ENCODE measurements at places on chromosomes 16 and 17.

DNA sequence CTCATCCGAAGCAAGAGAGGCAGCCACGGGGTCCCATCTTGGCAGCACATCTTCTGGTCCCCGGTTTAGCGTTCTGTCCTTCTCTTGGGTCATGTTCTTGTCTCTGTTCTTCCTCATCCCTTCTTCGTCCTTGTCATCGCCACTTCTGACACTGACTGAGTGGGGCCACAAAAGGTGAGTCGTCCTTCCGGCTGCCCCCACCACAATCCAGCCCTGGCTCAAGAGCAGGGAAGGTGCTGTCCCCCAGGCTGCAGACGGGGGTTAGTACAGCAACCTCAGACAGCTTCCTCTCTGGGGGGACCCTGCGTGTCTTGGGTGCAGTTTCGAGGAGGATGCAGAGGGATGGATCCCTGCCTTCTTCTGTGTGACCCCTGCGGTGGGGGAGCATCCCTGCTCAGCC lies 21.8 kb downstream of the NAA60 start:
- no peak for DNase-seq

DNA sequence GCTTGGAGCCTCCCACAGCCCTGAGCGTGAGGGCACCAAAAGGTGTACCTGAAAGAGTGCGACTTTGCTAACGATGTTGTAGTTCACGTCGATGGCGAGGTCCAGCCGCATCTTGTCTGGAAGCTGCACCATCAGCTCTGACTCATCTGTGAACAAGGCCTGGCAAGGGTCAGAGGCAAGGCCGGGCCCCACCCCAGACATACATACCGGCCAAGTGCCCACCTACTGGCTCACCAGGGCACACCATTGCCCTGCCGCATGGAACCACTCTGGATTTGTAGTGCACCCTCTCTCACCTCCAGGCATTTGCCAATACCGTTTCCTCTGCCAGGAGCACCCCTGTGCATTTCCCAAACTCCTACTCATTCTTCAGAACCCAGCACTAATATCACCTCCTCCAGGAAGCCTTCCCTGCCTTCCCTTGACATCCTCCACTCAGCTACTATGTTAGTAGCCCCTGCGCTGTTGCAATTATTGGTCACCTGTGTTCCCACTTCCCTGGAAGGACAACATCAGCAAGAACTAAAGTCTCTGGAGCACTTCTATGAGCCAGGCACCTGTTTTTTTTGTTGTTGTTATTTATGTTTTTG lies 69.4 kb downstream of the CNGB1 start:
- no peak for DNase-seq

DNA sequence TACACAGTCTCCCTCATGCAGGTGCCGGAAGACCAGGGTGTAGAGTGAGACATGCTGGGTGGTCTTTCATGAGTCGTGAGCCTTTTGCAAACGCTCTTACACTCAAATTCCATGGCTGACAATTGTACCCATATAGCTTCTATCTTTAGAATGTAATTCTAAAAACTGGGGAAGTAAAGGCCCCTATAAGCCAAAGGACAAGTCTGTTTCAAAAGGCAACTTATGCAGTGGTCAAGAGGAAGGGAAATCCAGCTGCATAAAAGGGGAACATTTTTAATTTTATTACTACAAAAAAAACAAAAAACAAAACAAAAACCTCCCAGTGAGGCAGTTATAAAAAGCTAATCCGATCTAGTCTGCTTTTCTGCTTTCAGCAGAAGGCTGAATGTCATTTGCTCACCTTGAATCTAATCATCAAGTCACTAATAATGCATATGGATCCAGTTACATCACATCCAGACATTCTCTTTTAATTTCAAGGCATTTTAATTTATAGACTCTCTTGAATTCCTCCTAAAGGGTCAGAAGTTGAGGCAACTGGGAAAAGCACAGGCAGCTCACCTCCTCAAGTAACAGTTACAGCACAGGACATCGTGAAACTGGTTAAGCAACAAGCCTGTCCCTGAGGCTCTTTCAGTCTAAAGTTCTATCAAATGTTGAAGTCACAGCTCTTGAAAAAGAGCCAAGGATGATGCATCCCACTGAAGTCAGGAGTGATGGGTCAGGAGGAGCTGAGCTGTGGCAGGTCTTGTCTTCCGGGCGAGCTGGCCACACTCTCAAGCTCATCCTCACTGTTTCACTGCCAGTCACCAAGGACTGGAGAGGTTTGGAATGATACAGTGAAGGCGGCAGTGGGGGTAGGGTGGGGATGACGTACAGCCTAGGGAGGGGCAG lies 99.7 kb downstream of the VPS53 start:
- DNase-seq = no peak

DNA sequence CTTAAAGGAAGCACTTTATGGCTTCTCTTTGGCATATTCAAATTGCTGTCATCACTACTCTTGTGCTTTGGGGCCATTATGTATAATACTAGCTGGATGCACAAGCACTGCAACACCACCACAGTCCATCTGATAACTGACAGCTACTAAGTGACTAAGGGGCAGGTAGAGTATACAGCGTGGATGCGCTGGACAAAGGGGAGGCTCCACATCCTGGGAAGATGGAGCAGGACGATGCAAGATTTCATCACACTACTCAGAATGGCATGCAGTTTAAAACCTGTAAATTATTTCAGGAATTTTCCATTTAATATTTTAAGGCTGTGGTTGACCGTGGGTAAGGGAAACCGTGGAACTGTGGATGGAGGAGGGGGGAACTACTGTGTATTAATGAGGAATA lies 25.0 kb downstream of the MPRIP start:
- DNase-seq = peak; percentile 6

DNA sequence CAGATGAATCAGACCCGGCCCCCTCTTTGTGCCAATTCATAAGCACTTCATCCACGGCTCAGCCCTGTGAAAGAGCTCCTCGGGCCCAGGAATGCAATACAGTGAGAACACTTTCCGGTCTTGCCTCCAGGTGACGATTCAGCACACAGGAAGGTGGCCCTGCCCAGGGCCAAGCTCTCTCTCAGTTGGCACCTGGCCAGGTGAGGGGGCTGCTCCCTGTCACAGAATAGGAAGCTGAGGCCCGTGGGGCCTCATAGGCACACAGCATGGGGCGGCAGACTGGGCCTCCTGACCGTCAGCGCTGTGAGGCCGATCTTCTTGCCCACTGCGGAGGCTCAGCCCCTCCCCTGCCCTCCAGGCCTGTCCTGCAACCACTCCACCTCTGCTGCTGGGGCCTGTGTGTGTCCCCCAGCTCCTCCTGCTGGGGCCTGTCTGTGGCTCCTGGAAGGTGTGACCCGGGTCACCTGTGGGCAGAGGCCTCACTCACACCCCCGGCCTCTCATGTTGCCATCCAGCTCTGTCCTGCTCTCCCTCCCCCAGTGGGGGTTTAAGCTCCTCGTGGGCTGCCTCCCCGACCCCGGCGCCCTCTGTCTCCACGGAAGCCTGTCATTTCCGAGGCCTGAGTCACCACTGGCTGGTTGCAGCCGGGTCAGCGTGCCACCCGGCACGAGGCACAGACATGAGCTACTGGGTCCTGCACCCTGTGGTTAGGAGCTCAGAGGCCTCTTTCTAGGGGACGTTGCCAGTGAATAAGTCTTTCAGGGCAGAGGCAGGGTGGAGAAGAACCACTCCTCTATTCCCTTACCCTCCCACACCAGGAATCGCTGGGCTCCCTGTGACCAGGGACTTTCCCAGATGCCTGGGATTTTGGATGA lies 114.4 kb downstream of the SEC14L1 start:
- DNase-seq = peak; percentile 87

GRCh38 chr17:33864758-33865229 lies 390.3 kb upstream of the CCL2 start:
- DNase-seq = peak; percentile 99

GRCh38 chr16:367333-367903 lies 2.9 kb downstream of the MRPL28 start:
- DNase-seq = no peak

DNA sequence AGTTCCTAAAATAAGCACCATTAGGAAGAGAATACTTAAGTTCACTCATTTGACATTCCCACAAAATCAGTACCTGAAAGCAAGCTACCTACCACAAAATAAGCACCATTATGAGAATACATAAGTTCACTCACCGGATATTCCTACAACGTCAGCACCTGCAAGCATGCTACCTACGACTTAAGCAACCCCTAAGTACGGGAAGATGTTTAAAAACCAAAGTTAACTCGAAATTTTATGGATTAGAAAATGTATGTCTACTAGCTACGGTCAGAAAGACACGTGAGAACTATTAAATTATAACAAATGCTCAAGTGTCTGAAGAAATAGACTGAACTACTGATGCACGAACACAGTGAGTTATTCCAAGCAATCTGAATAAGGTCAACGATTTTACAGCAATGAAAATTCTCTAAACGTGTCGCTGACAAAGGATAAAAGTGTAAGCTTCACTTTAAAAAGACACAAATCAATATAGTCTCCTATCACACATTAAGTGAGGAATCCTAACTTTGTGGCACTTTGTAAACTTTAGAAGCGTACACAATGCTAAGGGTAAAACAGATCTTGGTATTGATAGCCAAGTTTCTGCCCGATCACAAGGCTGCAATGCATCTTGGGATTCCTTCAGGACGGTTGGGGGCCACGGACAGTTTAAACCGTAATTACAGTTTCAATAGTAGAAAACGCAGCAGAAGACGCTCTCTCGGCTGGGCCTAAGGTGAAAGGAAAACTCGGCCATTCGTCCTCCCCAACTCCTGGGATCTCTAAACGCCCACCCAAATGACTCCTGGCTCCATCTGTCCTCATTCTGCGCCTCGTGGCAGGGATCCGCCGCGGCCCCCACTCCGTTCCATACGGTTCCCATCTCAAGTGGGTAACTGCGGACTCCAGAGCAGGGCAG lies 1.3 kb downstream of the GSPT1 start:
- DNase-seq = peak; percentile 72

DNA sequence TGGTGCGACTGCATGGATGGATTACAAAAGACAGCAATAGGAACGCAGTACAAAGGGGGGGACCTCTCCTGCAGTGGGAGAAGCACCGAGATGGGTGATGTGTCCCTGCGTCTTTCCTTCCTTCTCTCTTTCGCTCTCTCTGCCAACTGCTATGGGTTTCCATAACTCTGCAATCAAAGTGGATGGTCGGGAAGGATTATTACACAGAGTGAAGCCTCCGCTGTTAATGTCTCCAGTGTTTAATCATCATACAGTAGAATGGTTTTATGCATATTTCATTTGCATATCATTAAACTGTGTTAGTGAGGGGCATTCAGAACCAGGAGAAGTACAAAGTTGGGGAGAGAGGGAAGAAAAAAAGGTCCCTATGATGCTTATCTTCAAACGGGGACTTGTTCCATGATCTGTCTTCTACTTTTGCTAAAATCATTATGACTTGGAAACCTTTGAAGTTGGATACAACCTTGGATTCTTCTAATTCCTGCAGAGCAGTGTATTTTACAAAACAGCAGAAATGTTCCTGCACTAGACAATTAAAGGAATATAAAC lies 255.9 kb upstream of the PMFBP1 start:
- DNase-seq = no peak

GRCh38 chr17:1275962-1276736 lies 3.3 kb upstream of the TRARG1 start:
- peak; percentile 51 for DNase-seq

DNA sequence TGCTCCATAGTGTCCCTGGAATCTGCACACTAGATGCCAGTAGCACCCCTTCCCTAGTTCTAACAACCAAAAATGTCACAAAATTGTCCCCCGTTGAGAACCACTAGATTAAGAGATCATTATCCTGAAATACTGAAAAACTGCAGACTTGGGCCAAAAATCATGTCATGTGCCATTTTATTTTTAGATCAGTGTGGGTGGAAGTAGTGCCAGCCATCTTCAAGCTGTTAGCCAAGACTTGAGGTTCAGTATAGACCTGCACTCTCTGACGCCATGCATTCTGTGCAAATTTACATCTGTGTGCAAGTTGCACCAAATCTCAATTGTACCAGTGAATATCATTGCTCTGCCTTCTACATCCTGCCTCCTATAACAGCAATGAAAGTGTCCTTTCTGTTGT lies 31.5 kb upstream of the NOL11 start:
- DNase-seq = no peak

GRCh38 chr17:74778960-74779359 lies 2.8 kb upstream of the NAT9 start:
- no peak for DNase-seq

- no peak for DNase-seq
Observed at GRCh38 chr17:13154930-13155329, 137.1 kb upstream of the ELAC2 start.
